ENCODE measurements at places on chromosomes 12 and 14. TPM values are rescaled to one million over a fixed set of nuclear protein-coding genes. Genes with fewer than 3 reads are reported as not detected.

The AGAP2 gene
- 68.6 TPM for total RNA-seq

The TAS2R46 gene
- total RNA-seq = 1.2 TPM

The ZBTB25 gene
- 38.1 TPM for total RNA-seq

The NFE2 gene
- total RNA-seq = not detected

The TMEM63C gene
- 0.10 TPM for total RNA-seq

The TMEM233 gene
- not detected for total RNA-seq

The NPFF gene
- total RNA-seq = not detected

The ADIPOR2 gene
- 50.1 TPM for total RNA-seq

The IQSEC3 gene
- total RNA-seq = 1.3 TPM

The KRT3 gene
- total RNA-seq = not detected

Measured in activated naive CD4-positive, alpha-beta T cell treated with anti-CD3 and anti-CD28 coated beads, Interleukin-2, amount 10 ng/mL, durations not matched to agents 5 hours and 36 hours (primary cell).